ENCODE measurements at places on chromosomes 11 and 22.

DNA sequence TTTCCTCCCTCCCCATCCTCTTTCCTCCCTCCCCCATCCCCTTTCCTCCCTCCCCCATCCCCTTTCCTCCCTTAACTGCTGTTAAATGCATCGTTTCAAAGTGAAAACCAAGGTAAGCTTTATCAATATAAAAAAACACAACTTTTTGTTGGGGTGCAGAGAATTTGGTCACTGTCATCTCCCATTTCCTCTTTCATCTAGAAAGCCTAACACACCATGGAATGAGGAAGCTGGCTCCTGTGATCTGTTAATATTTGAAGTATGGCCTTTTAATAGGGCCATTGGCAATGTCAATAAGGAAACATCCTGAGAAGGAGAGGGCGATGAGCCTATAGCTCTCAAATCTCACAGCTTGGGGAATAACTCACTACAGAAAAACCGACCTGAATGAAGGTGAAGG, 7.0 kb downstream of the EXPH5 start:
- peak; percentile 14 for DNase-seq

DNA sequence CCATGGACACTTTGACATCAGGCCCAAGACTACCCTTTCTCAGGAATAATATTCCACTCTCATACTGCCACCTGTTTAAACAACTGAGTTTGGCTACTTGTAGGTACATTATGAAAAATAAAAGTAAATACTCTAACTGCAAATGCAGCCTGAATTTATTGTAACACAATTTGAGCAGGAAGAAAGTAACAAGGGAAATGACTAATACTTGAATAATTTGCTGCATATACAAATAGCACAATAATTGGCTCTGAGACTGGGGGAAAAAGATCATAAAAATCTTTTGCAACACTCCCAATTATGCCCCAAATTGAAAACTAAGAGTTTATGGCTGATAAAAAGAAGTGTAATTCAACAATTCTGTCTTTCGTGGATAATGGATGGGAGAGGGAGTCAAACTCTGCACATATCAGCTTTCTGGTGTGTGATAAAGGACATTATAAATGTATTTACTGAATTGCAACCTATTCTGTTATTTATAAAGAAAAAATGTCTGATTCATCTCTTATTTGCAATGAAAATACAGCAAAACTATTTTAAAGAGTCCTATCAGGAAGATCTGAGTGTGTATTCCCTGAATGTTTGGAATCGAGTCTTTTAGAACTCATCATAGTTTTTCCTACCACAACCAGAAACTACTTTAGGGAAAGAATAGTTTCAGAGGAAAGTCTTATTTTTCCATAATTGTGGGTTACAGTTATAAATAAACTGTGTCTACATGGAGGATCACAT, 359.0 kb downstream of the JRKL start:
- DNase-seq = no peak

DNA sequence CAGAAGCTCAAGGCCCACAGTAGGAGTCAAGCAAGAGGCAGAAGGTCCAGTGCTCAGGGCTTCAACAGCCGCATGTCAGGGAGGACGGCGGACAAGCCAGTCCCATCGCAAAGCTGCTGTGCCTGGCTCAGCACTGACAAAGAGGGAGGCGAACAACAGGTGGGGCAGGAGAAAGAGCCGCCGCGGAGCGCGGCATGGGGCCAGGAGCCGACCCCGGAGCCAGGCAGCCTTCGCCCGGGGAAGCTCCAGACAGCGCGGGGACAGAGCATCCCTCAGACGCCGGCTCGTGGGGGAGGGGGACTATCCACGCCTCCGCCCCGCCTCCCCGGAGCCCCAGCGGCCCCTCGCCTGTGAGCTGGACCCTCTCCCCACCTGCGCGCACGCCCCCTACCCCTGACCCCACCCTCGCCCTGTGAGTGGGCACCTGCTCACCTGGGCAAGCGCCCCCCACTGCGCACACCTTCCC, 369 bp downstream of the DHCR7 start:
- no peak for DNase-seq

DNA sequence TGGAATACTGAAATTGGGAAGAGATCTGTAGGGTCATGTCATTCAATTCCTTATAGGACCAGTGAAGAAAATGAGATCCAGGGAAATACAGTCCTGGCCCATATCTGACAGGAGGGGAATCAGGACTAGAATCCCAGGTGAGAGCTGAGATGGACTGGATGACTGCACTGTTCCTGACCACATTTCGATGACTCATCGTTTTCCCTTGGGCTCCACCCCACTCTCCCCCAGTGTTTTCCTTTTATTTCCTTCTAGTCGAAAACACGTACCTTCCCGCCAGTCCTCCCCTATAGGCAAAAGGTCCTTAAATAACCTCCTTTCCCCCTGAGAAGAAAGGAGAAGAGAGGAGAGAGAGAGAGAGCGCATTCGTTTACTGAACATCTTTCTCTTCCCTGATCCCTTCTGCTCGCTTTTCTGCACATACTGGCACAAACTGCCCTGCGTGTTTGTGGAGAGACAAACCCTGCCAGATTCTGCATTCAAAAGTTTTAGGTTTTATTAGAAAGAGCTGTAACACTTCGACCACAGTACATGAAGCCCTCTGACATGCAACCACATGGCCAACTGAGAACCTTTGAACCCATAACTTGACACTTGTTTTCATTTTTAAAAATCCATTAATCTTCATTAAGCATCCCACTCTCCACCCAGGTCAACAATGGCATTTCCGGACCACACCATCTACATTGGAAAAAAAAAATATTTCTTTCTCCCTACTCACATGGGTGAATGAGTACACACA, 565.7 kb downstream of the METTL15 start:
- DNase-seq = no peak

DNA sequence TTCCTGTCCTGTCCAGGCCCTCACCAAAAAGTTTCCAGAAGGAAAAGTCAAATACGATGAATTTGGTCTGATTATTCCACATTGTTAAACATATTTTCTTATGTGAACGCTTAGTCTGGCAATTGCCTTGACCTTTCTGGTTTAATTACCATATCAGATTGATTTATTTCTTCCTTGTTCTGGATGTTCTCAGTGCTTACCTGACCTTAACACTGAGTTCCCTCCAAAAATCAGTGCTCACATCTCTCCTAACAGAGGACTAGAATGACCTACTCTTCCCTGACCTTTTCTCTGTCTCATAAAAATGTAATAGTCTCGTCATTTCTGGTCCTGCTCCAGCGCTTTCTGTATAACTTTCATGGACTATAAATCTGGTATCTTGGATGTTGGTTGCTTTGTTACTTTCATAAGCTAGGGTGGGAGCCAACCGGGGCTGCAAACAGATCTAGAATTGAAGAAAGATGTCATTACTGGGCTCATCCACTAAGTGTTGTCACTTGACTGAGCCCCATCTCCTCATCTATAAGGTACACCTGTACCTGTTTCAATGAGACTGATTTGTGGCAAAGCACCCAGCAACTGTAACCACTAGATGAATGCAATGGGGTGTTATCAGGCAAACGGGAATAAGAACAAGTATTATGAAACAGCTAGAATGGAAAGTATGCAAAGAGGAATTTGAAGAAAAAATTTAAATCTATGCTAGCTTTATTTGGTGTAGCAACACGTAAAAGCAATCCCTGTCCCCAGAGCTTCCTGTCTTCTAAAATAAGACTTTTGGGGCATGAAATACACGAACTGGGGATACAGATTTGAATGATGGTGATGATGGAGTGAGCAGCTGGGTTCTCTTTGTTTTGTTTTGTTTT, 2.4 kb downstream of the FADS2 start:
- DNase-seq = no peak

DNA sequence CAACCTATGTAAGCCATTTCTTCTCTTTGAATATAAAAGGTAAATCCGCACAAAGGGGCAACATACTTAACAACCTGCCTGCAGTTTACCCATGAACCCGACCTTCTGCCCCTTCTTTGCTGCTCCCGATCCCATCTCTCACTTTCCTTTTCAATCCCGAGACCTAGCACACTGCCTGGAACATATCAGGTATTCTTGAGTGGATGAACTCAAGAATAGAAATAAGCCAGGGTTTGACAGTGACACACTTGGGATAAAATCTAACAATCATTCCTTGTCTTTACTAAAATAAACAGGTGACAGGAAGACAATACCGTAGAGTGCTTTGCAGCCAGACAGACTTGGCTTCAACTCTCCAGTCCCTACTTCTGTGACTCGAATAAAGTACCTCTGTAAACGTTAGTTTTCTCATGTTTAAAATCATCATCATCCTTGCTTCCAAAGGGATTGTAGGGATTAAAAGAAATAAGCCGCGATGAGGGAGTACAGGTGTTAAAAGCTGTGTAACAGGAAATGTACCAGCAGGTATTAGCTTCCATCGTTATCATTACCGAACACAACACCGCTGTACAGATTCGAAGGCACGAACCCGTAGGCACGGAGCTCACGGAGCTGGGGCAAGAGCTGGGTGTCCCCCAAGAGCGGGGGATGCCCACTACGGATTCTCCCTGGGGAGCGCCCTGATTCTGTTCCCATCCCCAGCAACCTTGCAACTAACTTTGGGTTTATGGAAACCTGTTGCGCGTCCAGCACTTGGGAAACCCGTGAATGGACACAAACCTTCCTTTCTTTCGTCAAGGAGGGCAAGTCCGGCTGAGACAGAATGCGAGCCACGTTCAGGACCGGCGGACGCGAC, 720 bp downstream of the UFD1 start:
- DNase-seq = no peak

DNA sequence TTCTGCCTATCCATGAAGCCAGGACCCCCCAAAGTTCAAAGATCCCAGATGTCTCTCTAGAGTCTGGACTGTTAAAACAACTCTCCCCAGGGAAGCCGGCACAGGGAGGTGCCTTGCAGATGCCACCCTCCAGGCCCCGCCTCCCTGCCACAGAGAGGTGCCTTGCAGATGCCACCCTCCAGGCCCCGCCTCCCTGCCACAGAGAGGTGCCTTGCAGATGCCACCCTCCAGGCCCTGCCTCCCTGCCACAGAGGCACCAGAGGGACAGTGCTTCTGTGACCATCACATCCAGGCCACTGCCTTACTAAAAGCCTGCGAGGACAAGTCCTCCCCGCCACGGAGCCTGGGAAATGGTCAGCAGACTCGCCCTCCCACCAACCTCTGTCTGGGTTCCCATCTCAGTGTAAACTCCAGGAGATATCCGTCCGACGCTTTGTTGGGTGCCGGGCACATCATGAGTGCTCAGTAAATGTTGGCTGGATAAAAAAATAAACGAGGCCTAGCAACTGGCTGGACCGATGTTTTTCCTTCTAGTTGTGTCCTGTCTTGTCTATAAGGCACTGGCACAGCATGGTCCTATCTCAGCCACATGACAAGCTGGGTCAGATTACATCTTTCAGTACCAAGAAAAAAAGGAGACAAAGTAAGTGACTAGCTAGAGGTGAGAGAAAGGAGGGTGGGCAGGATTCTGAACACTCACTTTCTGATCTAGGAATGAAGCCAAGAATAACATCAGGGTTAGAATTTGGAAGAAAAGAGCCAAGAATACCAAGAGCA, 91.2 kb upstream of the CSNK2A3 start:
- no peak for DNase-seq

DNA sequence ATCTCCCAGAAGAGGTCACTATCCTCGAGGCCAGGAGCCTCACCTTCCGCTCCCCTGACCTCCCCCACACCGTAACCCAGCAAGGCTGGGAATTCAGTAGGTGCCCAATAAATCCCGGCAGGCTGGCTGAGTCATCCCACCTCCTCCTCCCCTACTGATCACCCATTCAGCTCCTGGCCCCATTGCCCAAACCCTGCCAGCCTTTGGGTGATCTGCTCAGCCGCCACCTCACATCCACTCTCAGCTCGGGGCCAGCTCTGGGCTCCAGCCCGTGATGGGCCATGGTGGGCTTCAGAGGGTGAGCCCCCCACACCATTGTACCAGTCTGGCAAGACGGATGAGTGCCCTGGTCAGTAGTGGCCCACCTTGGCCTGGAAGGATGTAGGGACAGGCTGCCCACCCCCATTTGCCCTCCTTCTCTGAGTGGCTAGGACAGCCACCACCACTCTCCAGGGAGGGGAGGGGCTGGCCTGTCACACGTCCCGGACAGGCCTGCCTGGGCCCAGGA, 8.2 kb downstream of the TRPM5 start:
- DNase-seq = no peak

DNA sequence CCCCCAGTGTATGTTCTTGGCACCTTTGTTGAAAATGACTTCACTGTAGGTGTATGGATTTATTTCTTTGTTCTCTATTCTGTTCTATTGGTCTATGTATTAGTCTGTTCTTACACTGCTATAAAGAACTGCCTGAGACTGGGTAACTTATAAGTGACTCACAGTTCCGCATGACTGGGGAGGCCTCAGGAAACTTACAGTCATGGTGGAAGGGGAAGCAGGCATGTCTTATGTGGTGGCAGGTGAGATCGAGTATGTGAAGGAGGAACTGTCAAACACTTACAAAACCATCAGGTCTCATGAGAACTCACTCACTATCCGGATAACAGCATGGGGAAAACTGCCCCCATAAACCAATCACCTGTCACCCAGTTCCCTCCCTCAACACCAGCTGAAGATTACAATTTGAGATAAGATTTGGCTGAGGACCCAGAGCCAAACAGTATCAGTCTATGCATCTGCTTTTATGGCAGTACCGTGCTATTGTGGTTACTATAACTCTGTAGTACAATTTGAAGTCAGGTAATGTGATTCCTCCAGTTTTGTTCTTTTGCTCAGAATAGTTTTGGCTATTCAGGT, 836.2 kb downstream of the DLG2 start:
- DNase-seq = no peak

DNA sequence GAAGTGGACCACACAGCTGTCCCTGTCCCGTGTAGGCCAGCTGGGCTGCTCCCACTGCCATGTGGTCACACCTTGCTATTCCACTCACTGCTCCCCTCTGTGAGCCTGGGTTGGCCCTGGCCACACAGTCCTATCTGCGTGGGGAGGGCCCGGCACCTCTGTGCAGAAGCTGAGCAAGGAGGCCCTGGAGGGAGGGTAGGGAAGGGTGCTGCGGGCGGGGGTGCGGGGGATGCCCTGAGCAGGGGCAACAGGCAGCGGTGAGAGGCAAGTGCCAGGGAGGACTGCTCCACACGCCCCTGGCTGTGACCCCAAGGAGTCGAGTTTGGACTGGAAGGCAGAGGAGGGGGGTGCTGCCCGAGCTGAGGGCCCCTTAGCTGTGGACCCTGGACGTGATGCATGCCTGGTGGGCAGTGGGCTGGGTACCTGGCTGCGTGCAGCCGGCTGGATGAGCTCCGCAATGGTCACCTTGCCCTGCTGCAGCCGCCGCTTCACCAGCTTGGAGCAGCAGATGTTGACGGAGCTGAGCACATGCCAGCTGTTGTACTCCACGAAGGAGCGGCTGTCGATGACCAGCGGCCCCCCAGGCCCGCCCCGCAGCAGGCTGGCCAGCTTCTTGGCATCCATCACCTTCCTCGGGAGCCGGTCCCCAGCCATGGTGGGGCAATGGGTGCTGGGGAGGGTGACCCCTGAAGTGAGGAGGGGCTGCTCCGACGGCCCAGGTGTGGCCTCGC, 6.7 kb downstream of the DUSP8 start:
- no peak for DNase-seq

DNA sequence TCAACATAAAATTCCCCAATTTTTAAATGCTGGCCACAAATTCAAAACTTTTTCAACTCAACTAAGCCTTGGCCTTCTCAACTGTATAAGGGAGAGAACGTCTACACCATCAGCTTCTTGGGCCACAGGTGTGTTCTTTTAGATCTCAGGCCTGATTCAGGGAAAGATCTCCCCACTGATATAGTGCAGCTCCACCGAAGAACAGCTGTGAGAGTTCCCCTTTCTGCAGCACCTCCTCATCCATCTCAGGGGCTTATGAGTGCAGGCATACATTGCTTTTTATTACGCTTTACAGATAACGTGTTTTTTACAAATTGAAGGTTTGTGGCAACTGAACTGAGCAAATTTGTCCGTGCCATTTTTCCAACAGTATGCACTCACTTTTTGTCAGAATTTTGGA, 8.0 kb upstream of the CD82 start:
- DNase-seq = no peak
